ENCODE measurements at places on chromosomes 6 and 20.

- peaks cover 10% of the 10 kb centered on the region for H3K27me3 ChIP-seq
- no peaks in the 10 kb centered on the region for H3K4me1 ChIP-seq
- no peak overlapping the region for H3K27ac ChIP-seq
- DNase-seq = no peak
- H3K4me3 ChIP-seq = no peak overlapping the region
These were observed 62.1 kb downstream of the OTOR start for GRCh38 chr20:16810216-16810615.

GRCh38 chr20:36201198-36201597, 35.1 kb upstream of the AAR2 start:
- no peak overlapping the region for H3K27ac ChIP-seq
- no peaks in the 10 kb centered on the region for H3K36me3 ChIP-seq
- H3K4me1 ChIP-seq = peaks cover 7% of the 10 kb centered on the region
- H3K4me3 ChIP-seq = no peak overlapping the region

GRCh38 chr6:35496036-35496840, 641 bp downstream of the TEAD3 start:
- peak overlapping the region; percentile 24 for H3K27ac ChIP-seq
- no peak for DNase-seq
- no peaks in the 10 kb centered on the region for H3K36me3 ChIP-seq
- H3K4me3 ChIP-seq = no peak overlapping the region

DNA sequence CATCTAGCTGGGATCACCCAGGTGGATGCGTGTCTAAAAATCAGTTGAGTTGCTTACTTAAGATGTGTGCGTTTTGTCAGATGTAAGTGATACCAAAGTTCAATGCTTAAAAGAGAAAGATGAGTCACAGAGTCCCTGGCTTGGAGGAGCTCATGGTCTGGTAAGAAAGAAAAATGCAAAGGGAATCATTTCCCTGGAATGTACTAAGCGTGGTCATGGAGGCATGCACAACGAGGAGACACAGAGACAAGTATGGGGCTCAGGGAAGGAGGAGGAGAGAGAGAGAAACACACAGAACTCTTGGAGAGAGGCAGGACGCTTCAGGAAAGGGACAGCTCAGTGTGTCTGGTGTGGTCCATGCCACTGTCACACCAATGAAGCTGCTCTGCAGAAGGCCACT, 186.9 kb upstream of the GMDS start:
- H3K27ac ChIP-seq = no peak overlapping the region
- H3K4me1 ChIP-seq = no peaks in the 10 kb centered on the region
- no peak overlapping the region for H3K4me3 ChIP-seq
- no peaks in the 10 kb centered on the region for H3K36me3 ChIP-seq
- no peak for DNase-seq

DNA sequence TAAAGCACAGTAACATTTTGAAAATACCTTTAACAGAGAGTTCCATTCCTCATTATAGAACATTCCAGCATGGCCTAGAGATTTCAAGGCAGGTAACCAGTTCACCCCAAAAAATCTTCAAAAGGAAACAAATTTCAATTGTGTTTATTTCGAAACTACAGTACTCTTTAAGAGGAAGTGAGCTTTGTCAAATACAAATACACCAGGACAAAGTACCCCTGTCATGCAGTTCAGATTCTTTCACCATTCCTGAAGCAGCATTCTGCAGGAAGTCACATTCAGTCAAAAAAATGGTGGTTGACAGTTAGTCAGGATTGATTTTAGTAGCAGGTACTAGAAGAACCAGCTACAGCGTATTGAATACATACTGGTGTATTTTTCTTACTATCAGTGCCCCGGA, 89.6 kb upstream of the RIN2 start:
- no peak overlapping the region for H3K4me3 ChIP-seq
- DNase-seq = no peak
- H3K27me3 ChIP-seq = no peaks in the 10 kb centered on the region
- H3K4me1 ChIP-seq = no peaks in the 10 kb centered on the region
- H3K36me3 ChIP-seq = no peaks in the 10 kb centered on the region

GRCh38 chr6:39041072-39041471, 7.5 kb upstream of the GLP1R start:
- H3K27ac ChIP-seq = no peak overlapping the region
- H3K36me3 ChIP-seq = no peaks in the 10 kb centered on the region
- peaks cover 5% of the 10 kb centered on the region for H3K27me3 ChIP-seq
- H3K4me1 ChIP-seq = no peaks in the 10 kb centered on the region
- no peak overlapping the region for H3K4me3 ChIP-seq
- DNase-seq = no peak

DNA sequence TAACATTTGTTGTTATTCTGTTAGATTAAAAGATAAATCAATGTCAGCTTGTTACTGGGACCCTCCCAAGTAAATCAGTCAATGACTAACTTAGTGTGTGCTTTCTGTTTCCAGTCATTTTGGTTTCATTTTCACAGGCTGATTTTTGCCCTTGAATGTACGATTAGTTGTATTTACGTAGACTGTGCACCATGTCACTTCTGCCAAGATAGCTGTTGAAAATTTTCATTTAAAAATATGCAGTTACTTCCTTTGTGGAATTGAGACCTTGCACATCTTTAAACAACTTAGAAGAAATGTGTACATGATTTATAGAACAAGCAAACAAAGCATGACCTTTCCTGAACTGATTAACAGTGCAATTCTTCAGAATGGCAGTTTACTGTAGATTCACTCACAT, 944.8 kb upstream of the CITED2 start:
- no peak overlapping the region for H3K27ac ChIP-seq
- no peaks in the 10 kb centered on the region for H3K4me1 ChIP-seq
- no peak overlapping the region for H3K4me3 ChIP-seq
- no peaks in the 10 kb centered on the region for H3K27me3 ChIP-seq

GRCh38 chr6:61592238-61592637, 693.8 kb downstream of the KHDRBS2 start:
- H3K4me1 ChIP-seq = no peaks in the 10 kb centered on the region
- H3K27ac ChIP-seq = no peak overlapping the region
- no peaks in the 10 kb centered on the region for H3K27me3 ChIP-seq
- H3K4me3 ChIP-seq = no peak overlapping the region
- no peak for DNase-seq

- DNase-seq = no peak
- no peak overlapping the region for H3K27ac ChIP-seq
These were observed 46.0 kb downstream of the PLCG1 start for GRCh38 chr20:41183391-41183790.

DNA sequence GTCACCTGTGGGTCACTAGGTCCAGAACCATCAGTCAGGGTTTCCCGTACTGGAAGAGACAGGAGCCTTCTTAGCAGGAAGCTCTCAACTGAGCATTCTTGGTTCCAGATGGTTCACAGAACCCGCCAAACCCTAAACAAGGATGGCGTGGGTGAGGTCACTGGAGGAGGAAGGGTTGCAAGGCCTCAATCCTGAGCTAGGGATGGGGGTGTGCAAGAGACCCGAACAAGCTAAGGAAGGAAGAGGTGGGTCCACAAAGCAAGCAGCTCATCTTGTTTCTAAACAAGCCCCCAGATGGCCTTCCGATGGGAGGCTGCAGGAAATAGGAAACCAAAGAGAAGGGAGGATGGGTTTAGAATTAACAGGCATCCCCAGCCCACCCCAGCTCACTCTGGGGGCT, 92.7 kb downstream of the PREX1 start:
- no peak overlapping the region for H3K4me3 ChIP-seq
- H3K36me3 ChIP-seq = peaks cover 18% of the 10 kb centered on the region
- H3K27me3 ChIP-seq = no peaks in the 10 kb centered on the region
- peaks cover 44% of the 10 kb centered on the region for H3K4me1 ChIP-seq

DNA sequence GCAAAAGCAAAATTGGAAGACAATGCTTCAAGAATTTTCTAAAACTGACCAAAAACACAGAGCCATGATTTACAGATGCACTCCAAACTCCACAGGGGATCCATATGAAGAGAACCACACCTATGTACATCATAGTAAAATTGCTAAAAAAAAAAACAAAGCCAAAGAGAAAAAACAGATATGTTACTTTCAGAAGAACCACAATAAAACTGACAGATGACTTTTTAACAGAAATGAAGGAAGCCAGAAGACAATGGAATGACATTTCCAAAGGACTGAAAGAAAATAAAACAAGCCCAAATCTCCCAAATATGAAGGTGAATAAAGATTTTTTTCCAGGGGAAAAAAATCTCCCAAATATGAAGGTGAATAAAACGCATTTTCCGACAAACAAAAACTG, 17.5 kb downstream of the TRERF1 start:
- peaks cover 4% of the 10 kb centered on the region for H3K36me3 ChIP-seq
- DNase-seq = no peak
- peaks cover 13% of the 10 kb centered on the region for H3K4me1 ChIP-seq
- H3K4me3 ChIP-seq = no peak overlapping the region
- H3K27ac ChIP-seq = no peak overlapping the region
- no peaks in the 10 kb centered on the region for H3K27me3 ChIP-seq

Data from CD8-positive, alpha-beta memory T cell (primary cell).